ENCODE measurements at places on chromosomes 7 and 10.

- no peak for DNase-seq
These were observed 712.1 kb upstream of the IGFBP3 start for GRCh38 chr7:46633200-46633599.

DNA sequence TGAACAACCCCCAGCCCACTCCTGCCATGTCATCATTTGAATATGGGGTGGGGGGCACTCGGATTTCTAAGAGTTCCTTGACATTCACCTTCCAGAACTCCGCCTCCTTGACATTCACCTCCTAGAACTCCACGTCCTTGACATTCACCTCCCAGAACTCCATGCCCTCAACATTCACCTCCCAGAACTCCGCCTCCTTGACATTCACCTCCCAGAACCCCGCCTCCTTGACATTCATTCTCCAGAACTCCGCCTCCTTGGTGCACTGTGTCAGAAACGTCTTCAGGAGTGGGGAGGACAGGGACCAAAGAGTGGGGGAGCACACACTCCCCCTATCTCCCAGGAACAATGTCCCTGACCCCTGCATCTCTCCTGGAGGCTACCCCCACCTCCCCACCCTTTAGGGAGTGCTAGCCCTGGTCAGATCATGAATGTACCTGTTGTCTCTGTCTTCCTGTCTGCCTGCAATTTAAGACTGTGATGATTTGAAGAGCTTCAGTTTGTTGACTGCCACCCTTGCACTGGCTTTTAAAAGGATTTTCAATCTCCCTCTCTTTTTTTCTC lies 110.1 kb downstream of the NPTX2 start:
- no peak for DNase-seq

GRCh38 chr10:12181065-12181775 lies 14.5 kb downstream of the NUDT5 start:
- DNase-seq, result no peak

- no peak for DNase-seq
These were observed 637.4 kb downstream of the GALNT17 start for GRCh38 chr7:71769326-71769725.

GRCh38 chr10:110959379-110960332 lies 40.3 kb downstream of the SHOC2 start:
- no peak for DNase-seq

GRCh38 chr7:143285470-143285778 lies 666 bp downstream of the TMEM139 start:
- no peak for DNase-seq

- no peak for DNase-seq
These were observed 35.0 kb upstream of the ATP6V0A4 start for GRCh38 chr7:138832966-138833365.

DNA sequence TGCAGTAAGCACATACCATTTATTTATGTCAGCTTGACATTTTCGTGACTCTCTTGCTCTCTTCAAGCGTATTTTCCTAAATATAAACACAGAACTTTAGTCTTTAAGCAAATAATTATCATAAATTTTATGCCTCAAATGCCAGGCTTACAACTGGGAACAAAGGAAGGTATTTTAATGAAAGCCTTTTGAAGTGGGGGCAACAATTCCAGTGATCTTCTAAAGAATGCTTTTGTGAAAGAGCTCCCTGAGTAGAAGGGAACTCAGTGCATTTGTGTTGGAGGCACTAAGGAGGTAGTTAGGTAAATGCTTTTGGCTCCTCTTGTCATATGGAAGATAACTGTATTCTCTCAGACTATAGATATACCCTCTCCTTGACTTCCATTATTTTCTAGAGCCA lies 104.9 kb downstream of the VPS50 start:
- DNase-seq, result no peak

GRCh38 chr10:71271662-71272055 lies 47.4 kb upstream of the SLC29A3 start:
- no peak for DNase-seq

GRCh38 chr10:47048526-47048905 lies 137.3 kb downstream of the PTPN20 start:
- no peak for DNase-seq

DNA sequence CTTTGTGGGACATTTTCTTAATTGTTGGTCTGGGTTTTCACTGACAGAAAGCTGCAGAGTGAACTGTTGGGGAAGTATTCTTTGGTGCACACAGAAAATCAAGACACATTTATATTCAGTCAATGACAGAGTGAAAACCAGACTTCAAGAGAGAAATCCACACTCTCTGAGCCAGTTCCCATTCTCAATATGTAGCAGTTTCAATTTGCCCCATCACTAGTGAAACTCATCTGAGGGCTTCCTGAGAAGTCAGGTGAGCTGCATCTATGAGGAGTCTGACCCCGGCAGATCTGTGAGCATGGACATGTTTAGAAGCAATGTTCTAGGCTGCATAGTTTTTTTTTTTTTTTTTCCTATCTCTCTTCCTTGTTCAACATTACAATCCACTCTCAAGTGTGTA lies 163.7 kb upstream of the AHR start:
- DNase-seq, result no peak

- no peak for DNase-seq
These were observed 31.6 kb downstream of the CHAT start for GRCh38 chr10:49645417-49645816.

- no peak for DNase-seq
These were observed 63.0 kb downstream of the GRID1 start for GRCh38 chr10:86303626-86304025.

GRCh38 chr7:141288626-141289025 lies 214.8 kb downstream of the TMEM178B start:
- no peak for DNase-seq

DNA sequence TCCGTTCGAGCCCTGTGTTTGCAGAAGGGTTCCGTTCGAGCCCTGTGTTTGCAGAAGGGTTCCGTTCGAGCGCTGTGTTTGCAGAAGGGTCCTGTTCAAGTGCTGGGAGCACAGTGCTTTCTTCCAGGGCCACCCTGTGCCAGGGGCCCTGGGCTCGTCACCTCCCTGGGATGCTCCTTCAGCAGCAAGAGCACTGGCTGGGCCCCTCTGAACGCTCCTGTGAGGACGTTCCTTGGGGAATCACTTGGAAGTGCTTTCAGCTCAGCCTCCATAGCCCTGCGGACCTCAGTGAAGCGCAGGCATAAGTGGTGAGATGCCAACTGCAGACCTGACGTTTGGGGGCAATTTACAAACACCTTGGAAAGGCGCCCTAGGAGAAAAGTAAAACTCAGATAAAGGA lies 103.6 kb downstream of the DYNC2I1 start:
- DNase-seq, result no peak

DNA sequence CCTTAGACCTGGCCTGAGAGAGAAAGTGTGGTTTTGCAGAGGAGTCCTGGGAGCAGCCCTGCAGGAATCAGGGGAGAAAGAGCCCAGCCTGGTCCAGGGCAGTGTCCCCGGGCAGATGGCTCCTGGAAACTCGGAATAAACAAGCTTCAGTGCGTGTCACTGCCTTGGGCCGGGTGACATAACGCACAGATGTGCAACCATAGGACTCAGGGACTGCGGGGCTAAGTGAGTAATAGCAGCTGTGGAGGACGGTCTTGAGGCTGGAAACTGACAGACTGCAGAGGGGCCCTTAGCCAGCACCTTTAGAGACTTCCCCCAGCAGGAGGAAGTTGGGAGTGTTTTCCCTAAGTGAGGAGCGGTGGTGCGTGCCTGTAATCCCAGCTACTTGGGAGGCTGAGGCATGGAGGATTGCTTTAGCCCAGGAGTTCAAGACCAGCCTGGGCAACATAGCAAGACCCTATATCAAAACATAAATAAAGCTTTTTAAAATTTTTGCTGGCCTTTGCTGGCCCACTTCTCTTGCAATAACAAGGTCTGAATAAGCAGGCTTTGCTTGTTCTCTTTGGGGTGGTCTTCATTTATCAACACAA lies 5.3 kb upstream of the CLIP2 start:
- DNase-seq, result no peak

DNA sequence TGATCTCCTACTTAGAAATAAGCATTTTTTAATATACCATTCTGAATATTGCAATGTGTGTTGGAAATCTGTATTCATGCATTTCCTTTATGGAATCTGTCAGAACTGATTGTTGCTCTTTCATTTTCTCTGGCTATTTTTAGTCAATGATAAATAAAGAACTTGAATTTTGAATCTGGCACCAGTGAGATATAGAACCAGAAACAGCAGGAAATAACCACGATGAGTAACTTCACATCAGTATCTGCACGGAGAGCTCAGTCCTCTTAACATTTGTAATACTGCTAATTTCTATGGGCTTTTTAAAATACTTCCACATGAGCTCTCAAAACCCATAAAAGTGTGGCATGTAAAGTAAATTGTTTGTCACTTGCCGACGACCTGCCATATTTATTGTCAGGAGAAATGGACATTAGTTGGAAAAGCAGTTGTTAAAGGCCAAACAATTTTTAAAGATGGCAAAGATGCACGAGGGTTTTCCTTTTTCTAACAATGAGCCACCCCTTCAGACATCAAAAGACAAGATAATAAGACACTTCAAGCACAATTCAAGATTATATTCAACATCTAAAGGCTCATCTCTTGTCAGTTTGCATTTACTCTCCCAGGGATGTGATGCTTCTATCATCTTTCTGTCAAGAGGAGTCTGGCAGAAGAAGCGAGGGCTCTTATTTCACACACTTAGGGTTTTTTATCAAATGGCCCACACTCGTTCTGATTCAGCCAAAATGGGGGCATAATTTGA lies 118.3 kb downstream of the POU6F2 start:
- DNase-seq, result peak; percentile 24

DNA sequence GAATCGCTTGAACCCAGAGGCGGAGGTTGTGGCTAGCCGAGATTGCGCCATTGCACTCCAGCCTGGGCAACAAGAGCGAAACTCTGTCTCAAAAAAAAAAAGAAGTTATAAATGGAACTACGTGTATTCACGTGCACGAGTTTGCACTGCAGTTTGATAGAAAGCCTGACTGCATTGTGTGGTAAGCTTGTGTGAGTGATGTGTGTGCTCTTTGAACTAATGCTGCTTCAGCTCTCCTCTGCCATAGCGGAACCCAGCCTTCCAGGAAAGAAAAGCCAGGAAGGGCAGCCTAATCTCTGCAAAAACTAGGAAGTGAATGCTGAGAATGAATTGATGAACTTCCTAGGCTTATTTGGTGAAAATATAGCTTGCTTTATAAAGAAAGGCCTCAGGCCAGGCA lies 15.6 kb upstream of the MKRN1 start:
- no peak for DNase-seq
